ENCODE measurements at places on chromosomes 11 and 22.

GRCh38 chr11:3022300-3022967 is 30.3 kb upstream of the NAP1L4 start:
- peak; percentile 80 for DNase-seq

DNA sequence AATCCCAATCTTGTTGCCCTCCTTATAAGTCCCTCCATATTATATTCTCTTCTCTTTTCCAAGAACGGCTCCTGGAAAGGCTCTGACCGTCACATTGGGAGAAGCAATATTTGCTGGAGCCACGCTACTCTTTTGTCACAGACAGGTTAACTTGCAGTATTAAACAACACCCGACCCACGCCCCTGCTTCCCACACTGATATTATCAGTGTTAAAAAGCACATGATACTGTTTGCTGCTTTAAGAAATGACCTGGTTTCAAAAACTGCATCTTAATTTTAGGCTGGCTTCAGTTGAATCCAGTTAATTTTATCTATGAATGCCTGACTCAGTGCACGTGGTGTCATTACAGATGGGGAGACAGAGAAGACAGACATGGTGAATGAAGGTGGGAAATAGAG is 3.1 kb downstream of the FLI1 start:
- DNase-seq = no peak

DNA sequence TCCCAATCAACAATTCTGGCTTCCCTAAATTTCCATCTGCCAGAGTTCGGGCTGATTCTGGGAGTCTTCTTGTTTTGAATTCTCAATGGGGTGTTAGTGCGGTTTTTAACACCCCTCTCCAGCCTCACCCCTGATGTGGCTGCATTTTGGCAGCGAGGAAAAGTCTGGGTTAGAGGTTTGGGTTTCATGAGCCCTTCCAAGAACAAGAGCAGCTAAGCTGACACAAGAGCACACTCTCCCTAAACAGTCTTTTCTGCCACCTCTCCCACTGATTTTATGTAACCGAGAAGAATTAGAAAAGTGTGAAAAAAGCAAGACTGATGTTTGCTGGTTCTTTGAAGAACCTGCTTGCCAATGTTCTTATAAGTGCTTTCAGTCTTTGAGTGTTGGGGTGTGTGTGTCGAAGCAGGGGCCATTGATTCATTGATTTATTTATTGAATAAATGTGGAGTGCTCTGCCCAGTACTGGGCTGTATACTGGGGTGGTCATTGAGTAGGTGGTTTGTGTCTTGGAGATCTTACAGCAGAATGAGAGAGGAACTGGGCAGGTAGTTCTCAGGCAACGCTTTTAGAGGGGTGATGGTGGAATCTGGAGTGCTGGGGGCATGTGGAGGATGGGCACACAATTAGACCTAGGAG is 101.5 kb downstream of the TRAF6 start:
- no peak for DNase-seq

DNA sequence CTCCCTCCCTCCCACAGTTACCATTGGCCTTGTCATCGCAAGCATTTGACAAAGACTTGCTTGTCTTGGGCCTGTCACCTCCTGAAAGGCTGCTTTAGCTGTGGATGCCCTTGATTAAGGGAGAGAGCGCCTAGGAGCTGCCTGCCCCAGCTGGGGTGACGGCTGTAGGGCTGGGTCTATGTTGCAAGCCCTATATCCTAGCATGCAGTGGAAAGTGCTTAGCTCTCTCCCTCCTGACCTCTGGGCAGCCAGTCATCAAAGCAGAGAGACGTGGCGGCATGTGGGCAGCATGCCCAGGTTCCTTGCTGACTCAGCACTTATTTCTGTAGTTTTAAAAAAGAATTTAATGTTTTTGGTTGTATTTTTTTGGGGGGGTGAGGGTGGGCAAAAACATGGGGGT is 75.9 kb downstream of the BARX2 start:
- no peak for DNase-seq

- DNase-seq = no peak
Measured at GRCh38 chr11:28343304-28344233, 235.4 kb downstream of the METTL15 start.

DNA sequence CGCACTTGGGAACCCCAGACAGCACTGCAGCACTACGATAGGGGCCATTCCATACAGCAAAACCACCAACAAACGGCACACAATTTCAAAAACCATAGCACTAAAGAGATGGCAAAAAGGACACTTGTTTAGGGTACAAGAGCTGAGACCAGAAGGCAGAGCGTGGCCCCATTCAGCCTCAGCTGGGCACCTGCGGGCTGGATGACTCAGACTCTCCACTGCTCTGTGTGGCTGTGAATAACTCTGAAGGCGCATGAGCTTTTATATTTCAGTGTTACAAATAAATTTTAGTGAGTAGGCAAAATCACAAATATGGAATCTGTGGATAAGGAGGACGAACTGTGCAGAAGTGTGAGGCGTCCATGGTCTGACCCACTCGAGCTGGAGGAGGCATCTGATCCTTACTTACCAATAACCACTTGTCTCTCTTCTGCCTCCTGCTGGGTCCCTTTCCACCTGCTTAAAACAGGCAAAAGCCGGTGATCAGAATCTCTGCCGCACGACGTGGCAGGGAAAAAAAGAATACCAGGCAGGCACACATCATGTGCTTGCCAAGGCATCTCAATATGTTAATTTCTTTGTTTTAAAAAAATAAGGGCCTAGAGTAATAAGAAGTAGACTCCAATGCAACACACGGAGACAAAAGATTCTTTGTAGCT is 325.7 kb downstream of the SHANK2 start:
- no peak for DNase-seq

DNA sequence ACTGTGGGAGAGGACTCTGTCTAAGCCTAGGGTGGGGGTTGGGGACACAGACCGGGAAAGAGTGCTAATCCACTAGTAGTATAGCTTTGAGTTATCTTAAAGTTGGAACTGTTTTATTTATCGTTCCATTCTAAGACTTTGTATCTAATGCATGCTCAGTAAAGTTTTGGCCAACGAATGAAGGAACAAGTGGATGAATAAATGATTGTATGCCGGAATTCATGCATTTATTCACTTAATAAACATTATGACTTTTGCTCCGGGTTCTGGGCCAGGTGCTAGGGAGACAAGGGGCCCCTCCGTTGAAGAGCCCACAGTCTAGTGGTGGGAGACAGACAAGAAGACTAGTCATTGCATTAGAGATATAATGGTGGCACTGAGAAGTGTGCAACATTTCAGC is 645 bp downstream of the RNF121 start:
- no peak for DNase-seq

DNA sequence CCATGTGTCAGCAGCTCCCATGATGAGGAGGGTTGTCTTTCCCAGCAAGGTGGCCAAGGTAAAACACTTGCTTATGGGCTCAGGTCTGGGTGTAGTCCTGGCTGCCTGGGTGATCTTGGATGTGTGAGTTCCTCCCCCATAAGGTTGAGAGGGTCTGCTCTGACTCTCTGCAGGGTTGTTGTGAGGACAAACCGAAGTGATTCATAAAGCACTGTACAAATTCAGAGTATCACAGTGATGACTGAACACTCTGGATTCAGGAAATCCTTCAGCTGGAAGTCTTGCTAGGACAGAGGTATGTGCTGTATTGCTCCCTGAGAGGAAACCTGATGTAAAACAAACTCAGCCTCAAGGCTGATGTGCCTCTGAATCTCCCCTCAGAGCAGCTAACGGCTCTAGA is 220.9 kb upstream of the PITPNB start:
- DNase-seq = no peak

DNA sequence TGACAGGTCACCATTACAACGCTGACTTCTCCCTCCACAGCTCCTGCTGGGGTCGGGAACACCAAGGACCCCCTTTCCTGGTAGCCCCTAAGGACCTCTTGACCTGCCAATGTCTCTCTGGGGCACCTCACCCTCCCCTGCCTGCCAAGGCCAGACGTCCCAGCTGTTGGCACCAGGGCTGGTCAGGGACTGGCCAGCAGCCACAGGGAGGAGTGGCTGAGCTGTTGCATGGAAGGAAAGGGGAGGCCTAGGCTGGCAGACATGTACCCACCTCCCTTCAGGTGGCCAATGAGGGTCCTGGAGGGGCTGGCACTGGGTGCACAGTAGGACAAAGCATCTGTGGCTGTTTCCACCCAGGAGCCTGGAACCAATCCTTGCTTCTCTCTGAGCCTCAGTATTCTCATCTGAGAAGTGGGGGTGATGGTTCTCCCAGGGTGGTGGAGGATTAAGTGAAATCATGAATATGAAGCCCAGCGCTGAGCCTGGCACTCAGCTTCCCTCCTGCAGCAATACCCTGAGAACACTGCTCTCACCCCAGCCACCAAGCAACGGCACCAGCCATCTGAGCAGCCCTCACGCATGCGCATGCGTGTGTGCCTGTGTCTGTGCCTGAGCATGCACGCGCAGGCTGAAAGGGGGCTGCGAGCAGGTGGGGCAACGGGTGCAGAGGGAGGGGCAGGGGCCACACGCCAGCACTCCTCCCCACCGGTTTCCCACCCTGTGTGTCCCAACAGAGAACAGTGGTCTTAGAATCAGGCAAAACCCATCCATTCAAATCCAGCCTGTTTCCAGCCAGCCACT is 5.9 kb downstream of the KCNJ4 start:
- DNase-seq = no peak

DNA sequence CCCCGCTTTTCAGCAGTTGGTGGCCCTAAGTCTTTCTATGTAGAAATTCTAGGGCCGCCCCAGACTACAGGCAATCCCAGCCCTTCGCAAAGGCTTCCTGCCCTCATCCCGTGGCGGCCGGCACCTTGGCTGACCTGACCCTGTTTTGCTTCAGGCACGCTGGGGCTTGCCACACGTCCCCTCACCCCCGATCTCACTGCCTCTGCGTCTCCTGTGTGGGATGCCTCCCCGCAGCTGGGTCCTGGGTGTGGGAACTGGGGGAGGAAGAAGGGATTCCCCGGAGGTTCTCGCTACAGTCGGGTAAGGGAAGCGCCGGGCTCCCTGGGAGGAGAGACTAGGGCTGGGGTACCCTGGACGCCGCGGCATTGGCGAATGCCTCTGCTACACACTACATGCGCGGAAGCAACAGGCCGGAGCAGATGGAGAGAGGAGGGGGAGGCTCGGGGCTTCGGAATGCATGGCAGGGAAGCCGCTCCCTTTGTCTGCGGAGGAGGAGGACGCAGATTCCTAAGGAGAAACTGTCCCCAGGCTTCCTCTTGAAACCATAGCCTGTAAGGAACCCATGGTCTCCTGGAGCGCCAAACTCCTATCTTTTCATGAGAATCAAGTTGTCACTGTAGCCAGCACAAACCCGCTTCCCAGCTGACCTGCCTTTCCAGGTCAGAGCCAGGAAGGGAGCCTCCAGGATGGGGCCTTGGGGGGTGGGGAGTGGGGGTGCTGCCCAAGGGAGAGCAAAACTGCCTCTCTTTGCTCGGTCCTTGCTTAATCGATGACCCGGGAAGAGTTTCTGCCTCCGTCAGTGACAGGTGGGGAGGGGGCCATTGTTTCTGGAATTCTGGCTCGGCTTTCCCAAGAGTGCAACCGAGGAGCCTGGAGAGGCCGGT is 1.4 kb downstream of the DTX4 start:
- DNase-seq = no peak

GRCh38 chr22:44906248-44906936 is 103.4 kb downstream of the PHF21B start:
- DNase-seq = no peak

DNA sequence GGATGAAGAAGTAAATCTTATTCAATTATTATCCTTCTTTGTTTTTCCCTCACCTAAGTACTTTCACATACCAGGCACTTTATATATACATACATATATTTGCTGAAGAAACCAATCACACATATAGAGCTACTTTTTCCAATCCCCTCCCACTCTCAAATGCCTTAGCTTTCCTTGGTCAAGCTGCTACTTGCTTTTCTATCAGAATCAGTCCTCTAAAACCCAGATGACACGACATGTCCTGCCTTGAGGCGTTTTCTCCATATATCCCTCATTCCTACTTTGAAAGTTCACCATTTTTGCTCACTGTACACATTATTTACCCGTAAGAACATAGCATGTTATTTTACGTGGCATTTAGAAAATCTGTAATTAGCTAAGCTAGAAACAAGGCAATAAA is 5.4 kb downstream of the RAB38 start:
- no peak for DNase-seq

- no peak for DNase-seq
Measured at GRCh38 chr22:46479046-46479445, 58.4 kb downstream of the CELSR1 start.

- DNase-seq = no peak
Measured at GRCh38 chr11:107180236-107180635, 162.0 kb upstream of the GUCY1A2 start.

GRCh38 chr11:92512204-92512569 is 287.6 kb downstream of the FAT3 start:
- no peak for DNase-seq

DNA sequence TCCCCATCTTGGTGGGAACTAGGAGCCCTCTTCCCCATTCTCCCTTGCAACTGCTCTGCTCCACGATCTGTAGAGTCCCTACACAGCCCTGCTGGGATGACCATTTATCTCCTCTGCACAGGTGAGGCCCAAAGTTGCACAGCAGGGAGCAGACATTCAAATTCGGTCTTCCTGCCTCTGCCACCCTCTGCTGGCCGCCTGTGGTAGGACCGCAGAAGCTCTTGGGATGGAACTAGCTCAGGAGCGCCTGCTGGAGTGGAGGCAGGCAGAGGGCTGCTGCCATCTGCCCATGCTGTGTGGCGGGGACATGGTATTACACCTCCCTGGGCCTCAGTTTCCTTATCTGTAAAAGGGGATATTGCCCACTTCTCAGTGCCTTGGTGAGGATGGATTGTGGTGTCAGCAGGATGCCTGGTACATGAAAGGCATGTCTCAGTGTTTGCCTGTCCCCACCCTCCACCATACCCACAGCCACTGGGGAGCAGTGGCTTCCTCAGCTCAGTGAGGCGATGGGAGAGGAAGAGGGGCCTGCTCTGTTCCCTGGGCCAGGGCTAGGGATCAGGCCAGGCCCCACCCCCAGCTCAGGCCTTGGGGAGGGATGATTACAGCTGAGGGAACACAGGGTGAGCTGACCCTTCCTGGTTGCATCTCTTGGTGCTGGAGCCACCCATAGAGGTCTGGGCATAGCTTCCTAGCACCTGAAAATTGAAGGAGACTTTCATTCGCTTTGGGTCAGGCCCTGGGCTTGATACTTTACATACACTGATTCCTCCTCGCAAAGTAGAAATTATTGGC is 11.3 kb upstream of the OMP start:
- DNase-seq = peak; percentile 25

DNA sequence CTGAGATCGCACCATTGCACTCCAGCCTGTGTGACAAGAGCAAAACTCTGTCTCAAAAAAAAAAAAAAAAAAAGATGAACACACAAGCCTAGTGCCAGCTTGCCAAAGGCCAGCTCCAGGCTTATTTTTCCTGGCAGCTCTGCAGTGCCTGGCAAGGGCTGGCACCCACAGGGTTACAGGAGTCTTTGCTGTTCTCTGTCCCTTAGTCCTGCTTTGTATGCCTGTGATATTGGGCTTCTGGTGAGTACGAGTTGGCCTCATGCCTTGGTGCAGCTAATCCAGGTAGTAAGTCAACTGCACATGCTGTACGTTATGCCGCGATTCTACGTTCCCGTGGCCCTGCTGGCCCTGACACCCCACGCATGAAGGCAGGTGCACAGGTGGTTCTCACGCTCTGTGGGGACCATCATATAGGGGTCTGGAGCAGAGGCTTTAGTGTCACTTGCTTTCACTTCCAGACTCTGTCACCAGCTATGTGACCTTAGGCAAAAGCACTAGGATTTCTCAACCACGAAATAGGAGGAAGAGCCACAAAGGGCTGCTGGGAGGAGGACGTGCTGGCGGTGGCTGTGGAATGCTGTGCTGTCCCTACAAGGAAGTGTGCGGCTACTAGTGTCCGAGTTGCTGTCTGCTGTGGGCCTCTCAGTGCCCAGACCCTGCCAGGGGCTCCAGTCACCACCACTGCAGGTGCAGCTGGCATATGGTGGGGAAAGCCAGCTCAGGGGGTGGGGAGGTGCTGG is 21.4 kb upstream of the RASL10A start:
- no peak for DNase-seq

GRCh38 chr11:78349624-78350023 is 68.0 kb downstream of the GAB2 start:
- no peak for DNase-seq

Data from HL-60 (cell line).